ENCODE measurements at places on chromosomes 5 and 9.

DNA sequence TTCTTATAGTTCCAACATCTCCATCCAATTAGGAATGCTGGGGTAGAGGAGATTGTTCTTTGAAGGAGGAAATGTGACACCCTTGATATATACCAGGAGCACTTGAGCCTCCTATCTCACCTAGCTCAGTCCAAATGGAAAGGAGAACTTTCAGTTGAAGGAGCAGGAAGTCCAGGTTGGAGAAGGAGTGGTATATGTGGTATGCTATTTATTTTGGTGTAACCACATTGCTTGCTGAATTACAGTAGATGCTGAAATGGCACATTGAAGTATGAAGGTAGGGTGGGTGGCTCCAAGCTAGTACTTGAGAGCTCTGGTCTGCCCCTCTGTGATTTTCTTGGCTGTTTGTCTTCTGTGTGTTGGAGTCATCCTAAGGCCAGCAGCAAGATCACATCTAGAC, 6.1 kb downstream of the CSNK1G3 start:
- DNase-seq = no peak

DNA sequence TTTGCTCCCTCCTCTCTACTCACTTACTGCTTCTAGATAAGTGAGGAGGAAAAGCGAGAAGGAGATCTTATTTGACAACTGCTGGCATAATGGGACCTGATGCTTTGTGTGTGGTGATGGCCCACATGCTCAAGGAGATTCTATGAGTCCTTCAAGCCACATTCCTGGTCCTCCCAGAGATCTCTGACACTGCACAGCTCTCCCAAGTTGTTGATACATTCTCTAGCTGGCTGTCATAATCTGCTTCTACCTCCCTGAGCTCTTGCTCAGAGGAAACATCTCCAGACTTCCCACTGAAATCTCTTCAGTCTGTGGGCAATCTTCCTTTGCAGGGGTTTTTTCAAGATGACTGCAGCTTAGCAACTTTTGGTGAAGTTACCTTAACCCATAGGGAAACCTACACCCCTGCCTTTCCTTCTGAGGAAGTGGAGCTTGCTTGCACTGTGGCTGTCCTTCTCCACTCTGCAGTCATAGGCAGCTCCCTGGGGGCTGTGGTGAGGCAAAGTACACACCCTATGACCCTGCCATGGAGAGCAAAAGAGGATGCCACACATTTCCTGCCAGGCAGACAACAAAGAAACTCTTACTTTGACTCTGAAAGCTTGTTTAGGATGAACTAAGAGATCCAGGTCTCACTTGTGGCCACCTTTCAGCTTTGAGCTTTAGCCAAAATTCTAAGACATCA, 163.8 kb downstream of the TMEM38B start:
- no peak for DNase-seq

DNA sequence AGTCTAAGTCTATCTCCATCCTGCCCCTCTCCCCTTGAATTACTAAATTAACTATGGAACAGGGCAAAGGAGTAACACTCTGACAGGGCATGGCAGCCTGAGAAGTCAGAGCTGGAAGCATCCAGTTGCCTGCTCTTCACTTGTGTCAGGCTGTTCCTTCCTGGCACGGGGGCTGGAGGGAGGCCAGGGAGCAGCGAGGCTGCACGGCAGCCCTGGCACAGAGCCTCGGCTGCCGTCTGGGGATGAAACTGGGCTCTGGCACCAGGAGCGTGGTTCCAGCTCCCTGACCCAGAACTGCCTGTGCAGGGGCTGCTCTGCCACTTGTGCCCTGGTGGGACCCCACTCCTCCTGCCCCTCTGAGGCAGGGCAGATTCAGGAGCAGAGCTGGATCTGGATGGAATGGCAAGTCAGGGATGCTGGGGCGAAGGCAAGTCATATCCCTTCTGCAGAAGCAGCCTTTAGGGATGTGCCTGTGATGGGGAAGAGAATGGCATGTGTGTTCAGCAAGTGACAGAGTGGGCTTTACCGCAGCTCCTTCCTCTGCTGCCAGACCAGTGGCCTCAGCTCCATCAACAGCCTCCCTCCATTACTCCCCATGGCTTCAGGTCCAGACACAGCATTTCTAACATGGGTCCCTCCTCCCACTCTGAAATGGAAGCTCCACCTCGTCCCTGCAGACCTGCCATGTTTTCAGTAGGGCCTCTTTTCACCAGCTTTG, 42.2 kb upstream of the PDE8B start:
- no peak for DNase-seq

DNA sequence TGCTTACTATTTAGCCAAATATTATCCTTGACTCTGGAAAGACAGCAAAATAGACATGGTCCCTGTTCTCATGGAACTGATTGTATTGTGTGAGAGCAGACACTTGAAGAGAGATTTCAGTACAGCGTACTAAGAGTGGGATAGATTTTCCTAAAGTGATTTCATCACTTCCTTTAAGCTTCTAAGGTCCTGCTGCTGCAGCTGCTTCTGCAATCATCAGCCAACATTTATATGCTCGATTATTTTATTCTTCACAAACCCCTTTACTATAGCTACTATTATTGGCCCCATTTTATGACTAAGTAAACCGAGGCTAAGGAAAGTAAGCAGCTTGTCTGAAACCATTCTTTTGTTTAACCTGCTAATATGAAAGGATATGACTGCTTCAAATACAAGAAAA, 137.7 kb downstream of the SPATA31D1 start:
- DNase-seq = no peak

DNA sequence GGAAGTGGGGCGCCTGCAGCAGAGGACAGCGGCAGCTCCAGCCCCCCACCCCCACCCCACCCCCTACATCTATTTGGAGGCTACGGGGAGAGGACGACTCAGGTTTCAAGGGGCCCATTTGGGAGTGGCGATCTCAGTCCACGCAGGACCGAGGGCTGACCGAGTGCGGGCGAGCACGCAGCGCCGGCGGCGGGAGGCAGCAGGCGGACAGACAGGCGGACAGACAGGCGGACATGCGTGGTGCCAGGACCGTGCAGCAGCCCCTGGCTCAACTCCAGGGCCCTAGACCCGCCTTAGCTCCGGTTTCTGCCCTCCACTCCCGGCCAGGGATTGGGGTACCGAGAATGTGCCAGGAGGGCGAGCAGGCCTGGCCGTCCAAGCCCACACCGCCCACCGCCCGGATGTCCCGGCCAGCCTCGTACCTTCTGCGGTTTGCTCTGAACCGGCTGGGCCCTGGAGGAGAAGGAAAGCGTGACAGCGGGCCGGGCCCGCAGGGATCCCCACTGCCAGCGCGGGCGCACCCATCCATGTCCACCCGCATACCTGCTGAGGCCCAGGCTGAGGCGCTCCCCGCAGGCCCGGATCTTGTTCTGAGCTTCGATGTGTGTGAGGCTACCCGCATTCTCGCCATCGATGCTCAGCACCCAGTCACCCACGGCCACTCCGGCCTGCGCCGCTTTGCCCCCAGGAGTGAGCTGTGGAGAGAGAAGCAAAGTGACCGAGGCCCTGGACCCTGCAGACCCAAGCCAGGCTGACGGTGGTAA, 5.2 kb downstream of the PDLIM7 start:
- no peak for DNase-seq
